ENCODE measurements at places on chromosomes 2 and 18. TPM values are rescaled to one million over a fixed set of nuclear protein-coding genes. Genes with fewer than 3 reads are reported as not detected.

Gene ABCG5
- total RNA-seq: not detected

- DNase-seq: no peak
- H3K4me3 ChIP-seq: no peak overlapping the region
- H3K4me1 ChIP-seq: no peaks in the 10 kb centered on the region
- H3K36me3 ChIP-seq: no peaks in the 10 kb centered on the region
- H3K27ac ChIP-seq: no peak overlapping the region
- no peaks in the 10 kb centered on the region for H3K27me3 ChIP-seq
Observed at GRCh38 chr18:39421276-39421675, 1855.7 kb upstream of the CELF4 start.

Gene C2orf66
- total RNA-seq: not detected

Gene CCDC121
- 1.3 TPM for total RNA-seq
